Activated naive CD8-positive, alpha-beta T cell treated with anti-CD3 and anti-CD28 coated beads, Interleukin-2, amount 50 U/mL, for 24 hours (primary cell): ENCODE measurements at places on chromosomes 7 and 10.

- DNase-seq, result no peak
- H3K4me1 ChIP-seq, result peaks cover 28% of the 10 kb centered on the region
- no peaks in the 10 kb centered on the region for H3K27me3 ChIP-seq
- peak overlapping the region; percentile 93 for H3K4me3 ChIP-seq
- peaks cover 22% of the 10 kb centered on the region for H3K36me3 ChIP-seq
- peak overlapping the region; percentile 98 for H3K27ac ChIP-seq
Measured at GRCh38 chr7:92133133-92133736, 1.0 kb downstream of the CYP51A1 start.

DNA sequence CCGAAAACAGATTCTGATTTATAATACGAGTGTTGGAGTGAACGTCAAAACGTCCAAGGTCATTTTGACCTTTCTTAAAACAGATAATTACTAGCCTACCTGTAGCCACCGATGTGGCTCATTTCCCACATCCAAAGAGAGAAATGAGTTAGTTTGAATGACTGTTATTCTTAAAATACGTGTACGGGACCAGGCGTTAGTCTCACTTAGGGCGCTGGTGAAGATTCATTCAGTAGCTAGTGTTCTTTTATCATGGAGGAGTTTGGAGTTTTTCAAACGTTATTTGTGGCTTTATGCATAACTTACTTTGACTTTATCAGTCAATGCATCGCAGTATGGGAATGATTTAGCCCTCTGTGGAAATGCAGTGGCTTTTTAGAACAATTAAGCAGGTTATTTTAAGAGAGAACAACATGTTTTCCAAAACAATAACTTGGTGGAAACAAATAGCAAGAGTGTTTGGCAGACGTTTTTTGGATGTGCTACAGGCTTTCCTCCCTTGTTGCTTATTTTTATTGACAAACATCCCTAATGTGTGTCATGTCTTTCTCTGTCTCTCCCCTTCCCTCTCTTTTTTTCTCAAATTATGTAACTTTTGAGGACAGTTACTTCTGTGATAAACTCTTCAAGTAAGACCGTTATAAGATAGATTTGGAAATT lies 1.6 kb downstream of the BICC1 start:
- peaks cover 35% of the 10 kb centered on the region for H3K27me3 ChIP-seq
- H3K27ac ChIP-seq, result no peak overlapping the region

DNA sequence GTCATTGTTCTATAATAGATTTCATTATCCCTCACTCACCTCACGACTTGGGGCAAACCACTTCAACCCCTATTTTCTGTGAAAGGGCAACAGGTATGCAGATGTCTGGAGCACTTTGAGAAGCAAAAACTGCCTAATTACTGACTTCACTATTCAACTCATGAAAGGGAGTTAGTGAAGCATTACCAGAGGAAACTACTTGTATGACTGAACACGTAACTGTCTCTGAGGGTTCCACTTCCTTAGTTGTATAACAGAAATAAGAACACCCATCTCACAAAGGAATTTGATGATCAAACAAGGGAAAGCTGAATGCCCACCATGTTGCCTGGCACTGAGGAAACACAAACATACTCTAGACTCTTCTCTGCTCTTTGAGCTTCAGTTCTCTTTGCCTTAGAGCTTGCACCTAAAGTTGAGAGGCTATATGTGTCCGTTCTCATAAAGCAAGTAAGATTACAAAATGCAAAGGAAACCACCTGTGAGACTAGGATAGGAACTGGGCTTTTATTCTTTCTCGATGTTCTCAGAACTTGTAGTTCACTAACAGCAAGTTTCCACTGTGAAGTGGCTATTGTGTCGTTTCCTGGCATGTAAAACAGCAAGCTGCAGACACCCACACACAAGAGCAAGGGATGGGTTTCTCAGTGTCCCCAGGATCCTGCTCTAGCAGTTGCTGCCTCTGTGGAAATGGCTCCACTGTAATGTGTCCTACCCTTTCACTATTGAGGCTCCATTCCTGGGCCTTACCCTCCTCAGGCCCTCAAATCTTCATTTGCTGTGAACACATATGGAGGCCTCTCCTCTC lies 2.6 kb downstream of the TMEM243 start:
- DNase-seq, result peak; percentile 44
- H3K4me1 ChIP-seq, result peaks cover 70% of the 10 kb centered on the region
- H3K4me3 ChIP-seq, result peak overlapping the region; percentile 93
- peak overlapping the region; percentile 96 for H3K27ac ChIP-seq
- H3K36me3 ChIP-seq, result peaks cover 45% of the 10 kb centered on the region

GRCh38 chr10:71038091-71038633 lies 149.8 kb upstream of the PCBD1 start:
- no peaks in the 10 kb centered on the region for H3K36me3 ChIP-seq
- no peak overlapping the region for H3K4me3 ChIP-seq
- DNase-seq, result no peak
- H3K27me3 ChIP-seq, result no peaks in the 10 kb centered on the region

DNA sequence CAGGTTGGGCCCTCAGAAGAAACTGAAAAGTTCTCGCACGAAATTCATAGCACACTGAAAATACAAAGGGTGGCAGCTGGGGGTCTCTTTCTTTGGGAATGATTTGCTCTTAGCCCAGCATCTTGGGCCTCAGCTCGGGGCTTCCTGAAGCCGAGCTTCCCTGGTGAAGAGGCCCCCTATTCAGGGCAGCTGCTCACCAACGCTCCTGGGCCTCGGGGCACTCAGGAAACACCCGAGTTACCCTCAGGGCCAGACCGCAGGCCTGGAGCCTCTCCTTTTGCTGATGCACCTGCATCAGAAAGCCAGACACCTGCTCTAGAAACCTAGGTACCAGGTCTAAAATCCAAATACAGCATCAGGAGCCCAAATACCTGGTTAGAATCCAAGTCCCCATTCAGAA lies 85.5 kb downstream of the PTPRE start:
- H3K27ac ChIP-seq, result peak overlapping the region; percentile 94
- DNase-seq, result no peak
- H3K36me3 ChIP-seq, result no peaks in the 10 kb centered on the region
- peaks cover 6% of the 10 kb centered on the region for H3K27me3 ChIP-seq

DNA sequence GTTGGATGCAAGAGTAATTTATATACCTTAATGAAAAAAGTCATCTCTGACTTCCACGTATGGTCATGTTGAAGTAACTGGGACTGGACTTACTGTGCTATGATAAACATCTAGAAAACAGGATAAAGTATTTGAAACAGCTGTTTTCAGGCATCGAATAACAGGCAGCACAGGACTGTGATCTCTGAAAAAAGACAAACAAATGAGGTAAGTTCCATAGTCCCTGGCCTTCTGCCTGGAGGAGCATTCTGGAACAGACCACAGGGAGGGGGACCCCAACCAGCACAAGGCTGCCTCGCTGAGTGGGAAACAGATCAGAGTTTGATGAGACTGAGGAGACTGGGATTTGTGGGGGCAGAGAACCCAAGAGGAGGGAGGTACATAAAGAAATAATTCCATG lies 89.1 kb upstream of the HABP2 start:
- H3K4me3 ChIP-seq, result no peak overlapping the region
- H3K27ac ChIP-seq, result no peak overlapping the region
- no peak for DNase-seq
- no peaks in the 10 kb centered on the region for H3K36me3 ChIP-seq

GRCh38 chr7:143305423-143306070 lies 10.4 kb upstream of the CLCN1 start:
- no peaks in the 10 kb centered on the region for H3K27me3 ChIP-seq
- no peak overlapping the region for H3K4me3 ChIP-seq
- peak overlapping the region; percentile 15 for H3K27ac ChIP-seq
- DNase-seq, result peak; percentile 77

DNA sequence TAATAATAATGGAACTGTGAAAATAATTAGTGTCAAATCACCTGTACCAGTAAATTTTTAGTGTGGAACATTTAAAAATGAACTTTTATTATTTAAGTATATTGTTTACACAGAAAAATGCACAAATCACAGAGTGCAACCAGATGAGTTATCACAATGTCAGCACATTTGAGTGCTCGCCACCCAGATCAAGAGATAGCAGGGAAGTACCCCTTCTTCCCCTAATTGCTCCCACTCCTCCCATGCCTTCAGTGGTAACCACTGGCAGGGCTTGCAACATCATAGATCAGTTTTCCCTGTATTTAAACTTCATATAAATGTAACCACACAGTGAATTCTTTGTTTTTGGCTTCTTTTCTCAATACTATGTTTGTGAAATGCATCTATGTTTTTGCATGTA lies 7.8 kb upstream of the GPR141 start:
- H3K4me1 ChIP-seq, result no peaks in the 10 kb centered on the region
- no peak overlapping the region for H3K4me3 ChIP-seq
- no peak for DNase-seq
- H3K27me3 ChIP-seq, result peaks cover 26% of the 10 kb centered on the region

DNA sequence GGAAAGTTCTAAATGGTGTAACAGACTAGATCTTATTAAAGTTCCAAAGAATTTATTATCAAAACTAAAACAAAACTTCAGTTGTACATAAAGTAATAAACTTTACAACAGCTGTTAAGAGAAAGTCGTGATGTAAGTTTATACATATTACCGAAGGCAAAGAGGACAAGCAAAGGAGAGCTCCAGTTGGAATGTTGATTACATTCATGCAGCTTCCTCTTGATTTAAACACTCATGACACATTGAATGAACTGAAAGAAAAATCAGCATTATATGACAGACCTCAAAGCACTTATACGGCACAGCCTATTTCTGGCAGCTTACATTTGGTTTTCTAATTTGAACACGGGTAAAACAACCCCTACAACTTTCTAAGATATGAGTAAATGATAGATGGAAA lies 13.6 kb downstream of the SRI start:
- no peak overlapping the region for H3K27ac ChIP-seq
- H3K27me3 ChIP-seq, result no peaks in the 10 kb centered on the region
- H3K36me3 ChIP-seq, result peaks cover 67% of the 10 kb centered on the region
- H3K4me1 ChIP-seq, result peaks cover 15% of the 10 kb centered on the region
- no peak overlapping the region for H3K4me3 ChIP-seq
- DNase-seq, result no peak

GRCh38 chr10:29856295-29856694 lies 203.1 kb downstream of the JCAD start:
- no peaks in the 10 kb centered on the region for H3K36me3 ChIP-seq
- no peak overlapping the region for H3K27ac ChIP-seq
- peaks cover 2% of the 10 kb centered on the region for H3K4me1 ChIP-seq
- H3K4me3 ChIP-seq, result no peak overlapping the region
- peaks cover 8% of the 10 kb centered on the region for H3K27me3 ChIP-seq

DNA sequence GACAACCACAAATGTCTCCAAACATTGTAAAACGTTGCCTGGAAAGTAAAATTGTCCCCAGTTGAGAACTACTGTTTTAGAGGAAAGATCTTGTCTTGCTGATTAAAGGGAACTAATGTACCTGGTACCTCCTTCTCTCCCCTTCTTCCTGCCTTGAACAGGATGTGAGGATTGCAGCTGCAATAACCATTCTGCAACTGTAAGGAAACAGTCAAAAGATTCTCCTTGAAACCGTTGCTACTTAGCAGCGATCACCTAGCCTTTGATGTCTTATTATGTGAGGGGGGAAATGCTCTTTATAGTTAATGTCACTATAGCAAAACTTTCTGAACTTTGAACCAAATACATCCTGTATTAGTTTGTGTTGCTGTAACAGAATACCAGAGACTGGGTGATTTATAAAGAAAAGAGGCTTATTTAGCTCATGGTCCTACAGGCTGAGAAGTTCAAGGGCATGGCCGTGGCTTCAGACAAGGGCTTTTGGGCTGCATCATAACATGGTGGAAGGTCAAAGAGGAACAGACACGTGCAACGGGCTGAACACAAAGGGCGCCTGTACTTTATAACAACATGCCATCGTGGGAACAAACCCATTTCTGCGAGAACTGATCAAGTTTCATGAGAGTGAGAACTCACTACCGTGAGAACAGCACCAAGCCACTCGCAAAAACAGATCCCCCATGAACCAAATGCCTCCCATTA lies 54.2 kb upstream of the PARD3 start:
- no peaks in the 10 kb centered on the region for H3K36me3 ChIP-seq
- H3K4me3 ChIP-seq, result no peak overlapping the region
- DNase-seq, result no peak
- H3K27me3 ChIP-seq, result peaks cover 17% of the 10 kb centered on the region

GRCh38 chr7:9890092-9890491 lies 1083.6 kb upstream of the PHF14 start:
- H3K36me3 ChIP-seq, result no peaks in the 10 kb centered on the region
- H3K4me3 ChIP-seq, result no peak overlapping the region
- no peak overlapping the region for H3K27ac ChIP-seq
- H3K27me3 ChIP-seq, result no peaks in the 10 kb centered on the region
- H3K4me1 ChIP-seq, result no peaks in the 10 kb centered on the region
- no peak for DNase-seq

DNA sequence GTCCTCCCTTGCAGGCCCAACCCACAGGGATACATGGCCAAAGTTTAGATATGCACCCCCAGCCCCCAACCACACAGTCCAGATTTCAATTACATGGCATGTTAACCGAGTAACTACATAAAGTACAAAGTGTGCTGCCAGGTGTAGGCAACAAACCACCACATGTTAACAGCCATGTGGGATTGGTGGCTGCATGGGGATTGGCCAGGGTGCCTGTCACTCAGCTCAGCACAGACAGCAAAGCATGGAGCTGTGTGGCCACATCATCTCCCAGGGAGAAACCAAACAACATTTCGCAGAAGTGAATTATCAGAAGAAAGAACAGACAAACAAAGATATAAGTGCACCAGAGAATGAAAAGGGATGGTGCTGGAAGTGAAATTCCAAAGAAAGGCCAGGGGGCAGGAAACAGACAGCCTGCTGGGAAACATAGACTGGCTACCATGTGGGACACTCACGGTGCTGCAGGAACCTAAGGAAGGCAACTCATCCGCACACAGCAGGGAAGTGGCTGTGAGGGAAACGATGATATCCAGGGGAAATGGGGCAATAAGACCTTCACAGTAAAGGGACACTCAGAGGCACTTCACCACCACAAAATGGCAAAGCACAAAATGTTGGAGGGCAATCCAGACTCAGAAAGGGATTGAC lies 171.2 kb downstream of the PTPRN2 start:
- no peak overlapping the region for H3K27ac ChIP-seq
- H3K27me3 ChIP-seq, result peaks cover 2% of the 10 kb centered on the region
- no peaks in the 10 kb centered on the region for H3K4me1 ChIP-seq
- no peaks in the 10 kb centered on the region for H3K36me3 ChIP-seq
- DNase-seq, result no peak

- H3K4me3 ChIP-seq, result no peak overlapping the region
- no peak overlapping the region for H3K27ac ChIP-seq
- peaks cover 34% of the 10 kb centered on the region for H3K4me1 ChIP-seq
- no peaks in the 10 kb centered on the region for H3K27me3 ChIP-seq
- peaks cover 3% of the 10 kb centered on the region for H3K36me3 ChIP-seq
- no peak for DNase-seq
Measured at GRCh38 chr7:155293721-155294510, 3.8 kb upstream of the INSIG1 start.

- DNase-seq, result no peak
- no peaks in the 10 kb centered on the region for H3K36me3 ChIP-seq
- H3K27ac ChIP-seq, result no peak overlapping the region
- H3K27me3 ChIP-seq, result peaks cover 7% of the 10 kb centered on the region
Measured at GRCh38 chr10:62473241-62473640, 99.1 kb downstream of the ZNF365 start.
